NCI-H2171 (cell line): ENCODE measurements at places on chromosomes 3 and 15.

DNA sequence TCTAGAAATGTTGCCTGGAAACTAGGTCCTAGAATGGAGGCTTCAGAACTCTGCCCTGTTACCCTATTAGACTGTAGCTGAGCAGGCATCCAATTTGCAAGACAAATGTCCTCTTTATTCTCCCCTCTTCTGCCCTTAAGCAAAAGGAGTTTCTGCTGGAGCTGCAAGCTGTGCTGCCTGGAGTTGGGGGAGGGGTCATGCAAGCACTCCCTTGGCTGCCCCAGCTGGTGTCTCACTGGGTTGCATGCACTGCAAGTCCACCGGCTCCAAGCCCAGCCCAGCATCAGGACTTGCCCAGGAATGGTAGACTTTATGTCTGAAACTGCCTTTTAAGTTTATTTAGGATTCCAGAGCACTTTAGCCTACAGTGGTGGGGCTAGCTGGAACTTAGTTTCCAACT is 15.7 kb upstream of the RBP2 start:
- peak; percentile 10 for DNase-seq

GRCh38 chr15:66761726-66762595 is 59.9 kb downstream of the SMAD6 start:
- DNase-seq: no peak

GRCh38 chr15:73624530-73624929 is 8.7 kb downstream of the NPTN start:
- no peak for DNase-seq

DNA sequence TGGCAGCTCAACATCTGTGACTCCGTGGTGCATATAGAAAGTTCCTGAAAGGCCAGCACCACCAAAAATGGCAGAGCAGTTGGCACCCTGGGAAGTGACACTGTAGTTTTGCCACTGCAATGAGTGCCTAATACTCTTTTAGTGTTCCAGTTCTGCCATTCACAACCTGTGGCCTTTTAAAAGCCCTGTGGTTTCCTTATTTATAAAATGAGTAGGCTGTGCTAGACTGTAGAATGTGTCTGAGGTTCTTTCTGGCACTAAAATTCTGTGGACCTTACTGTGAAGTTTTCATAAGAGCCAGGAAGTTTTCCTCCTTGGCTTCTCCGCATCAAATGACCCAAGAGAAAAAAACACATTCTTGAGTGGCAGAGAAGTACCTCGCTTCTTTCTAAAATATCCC is 74.1 kb downstream of the MME start:
- no peak for DNase-seq

DNA sequence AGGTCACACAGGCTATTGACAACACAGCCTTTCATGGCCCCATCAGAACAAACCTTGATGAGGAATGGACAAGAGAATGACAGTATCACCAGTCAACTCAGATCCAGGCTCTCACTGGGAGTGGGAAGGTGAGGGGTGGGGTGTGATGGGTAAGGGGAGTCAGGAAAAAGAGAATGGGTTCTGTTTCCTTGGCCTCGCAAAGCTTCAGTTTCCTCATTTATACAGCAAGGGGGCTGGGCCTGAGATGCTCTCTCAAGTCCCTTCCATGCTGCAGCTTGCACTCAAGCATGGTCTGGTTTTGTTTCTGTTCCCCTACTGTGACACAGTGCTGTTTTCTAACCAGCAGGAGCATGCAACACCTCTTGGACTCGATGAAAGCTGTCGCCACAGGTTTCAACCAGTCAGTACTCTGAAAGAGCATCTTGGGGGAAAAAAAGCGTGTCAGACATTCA is 65.7 kb upstream of the IL12A start:
- DNase-seq: no peak

- DNase-seq: no peak
These were observed 28.4 kb downstream of the ZNF860 start for GRCh38 chr3:32009957-32010356.

- DNase-seq: no peak
These were observed 789.8 kb downstream of the TUSC7 start for GRCh38 chr3:117499189-117499870.

DNA sequence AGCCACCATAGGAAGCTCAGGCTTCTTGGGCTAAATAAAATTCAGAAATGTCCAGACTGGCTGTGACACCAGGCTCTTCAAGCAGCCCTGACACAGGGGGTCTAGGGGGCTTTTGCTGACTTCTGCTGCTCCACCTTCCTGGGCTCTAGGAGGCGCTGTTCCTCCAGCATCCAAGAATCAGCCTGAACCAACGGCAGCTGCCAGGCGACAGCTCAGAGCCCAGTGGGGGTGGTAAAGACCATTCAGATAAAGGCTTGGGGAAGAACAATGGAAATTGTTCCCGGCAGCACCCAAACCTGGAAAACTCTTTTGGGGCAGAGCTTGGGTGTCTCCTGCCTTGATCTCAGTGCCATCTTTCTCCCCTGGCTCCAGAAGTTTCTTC is 21.6 kb upstream of the PSTPIP1 start:
- DNase-seq: no peak

DNA sequence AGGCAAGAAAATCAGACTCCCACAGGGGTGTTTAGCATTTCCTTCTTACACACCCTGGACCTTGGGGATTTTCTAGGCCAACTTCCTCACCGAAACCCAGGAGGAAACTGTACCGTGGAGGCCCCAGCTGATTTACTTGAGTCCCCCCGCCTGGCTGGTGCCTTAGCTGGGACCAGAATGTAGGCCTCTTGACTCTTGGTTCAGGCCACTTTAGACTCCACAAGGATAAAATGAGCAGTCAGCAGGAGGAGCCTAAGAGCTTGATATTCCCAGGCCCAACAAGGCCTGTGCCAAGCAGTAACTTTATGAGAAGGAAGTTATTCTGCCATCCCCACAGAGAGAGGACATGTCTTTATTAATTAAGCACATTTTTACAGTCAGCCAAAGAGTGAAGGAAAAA is 4.6 kb upstream of the APBA2 start:
- no peak for DNase-seq

DNA sequence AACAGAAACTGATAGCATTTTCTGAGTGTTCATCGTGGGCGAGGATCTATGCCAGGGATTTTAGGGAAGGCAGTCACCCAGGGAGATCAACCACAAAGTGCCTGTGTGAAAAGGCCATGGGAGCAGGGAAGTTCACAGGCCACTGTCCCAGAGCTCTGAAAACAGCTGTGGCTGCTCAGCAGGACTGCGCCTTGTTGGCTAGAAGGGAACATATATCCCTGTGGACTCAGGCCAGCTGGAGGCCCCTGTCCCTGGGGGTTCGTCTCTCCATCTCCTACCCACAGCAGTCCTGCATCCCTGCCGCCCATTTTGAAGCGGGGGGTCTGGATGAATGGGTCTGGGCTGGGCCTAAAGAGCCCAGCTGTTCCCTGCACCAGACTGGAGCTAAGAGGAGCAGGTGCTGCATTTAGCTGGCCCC is 27.8 kb downstream of the PPCDC start:
- DNase-seq: peak; percentile 73

DNA sequence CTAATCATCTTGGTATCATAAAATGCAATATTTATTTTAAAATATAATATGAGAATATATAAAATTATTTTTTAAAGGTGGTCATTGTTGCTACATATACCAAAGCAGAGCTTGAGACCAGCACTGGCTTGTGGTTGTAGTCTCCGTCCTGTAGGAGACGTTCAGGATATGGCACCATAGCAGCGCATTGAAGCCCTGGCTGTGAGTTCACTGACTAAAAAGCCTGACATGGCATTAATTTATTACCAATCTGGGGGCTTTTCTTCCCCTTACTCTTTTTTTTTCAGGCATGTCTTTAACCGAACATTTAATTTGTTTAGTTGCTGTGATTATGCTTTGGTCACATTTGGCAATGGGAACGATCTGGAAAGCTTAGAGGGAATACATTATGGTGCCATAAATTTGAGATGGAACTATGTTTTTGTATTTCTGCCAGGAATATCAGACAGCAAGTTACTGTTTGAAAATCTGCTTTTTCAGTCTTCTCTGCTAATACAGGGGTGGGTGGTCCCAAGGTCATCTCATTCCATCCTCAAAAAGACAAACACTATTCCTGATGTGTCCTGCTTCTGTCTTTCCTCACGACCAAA is 108.5 kb downstream of the ZIC4 start:
- DNase-seq: no peak

GRCh38 chr15:81293728-81294515 is 30.0 kb downstream of the STARD5 start:
- DNase-seq: no peak

- no peak for DNase-seq
These were observed 1247.0 kb upstream of the EPHA6 start for GRCh38 chr3:95567346-95567745.

GRCh38 chr3:157865352-157866000 is 240.7 kb downstream of the SHOX2 start:
- no peak for DNase-seq

DNA sequence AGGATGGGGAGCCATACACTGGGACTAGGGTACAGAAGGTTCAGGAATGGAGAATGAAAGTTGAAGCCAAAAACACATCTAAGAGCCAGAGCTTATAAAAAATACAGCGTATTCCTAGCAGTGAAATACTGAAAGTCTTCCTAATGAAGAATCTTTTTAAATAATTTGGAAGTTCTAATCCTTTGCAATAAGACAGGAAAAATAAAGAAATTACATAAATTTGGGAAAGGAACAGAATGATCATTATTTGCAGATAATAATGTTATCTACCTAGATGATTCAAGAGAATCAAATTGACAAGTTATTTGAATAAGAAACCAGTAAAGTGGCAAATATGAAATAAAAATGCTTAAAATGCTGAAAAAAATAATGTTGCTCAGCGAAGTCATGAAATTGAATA is 32.3 kb upstream of the NR2F2 start:
- DNase-seq: no peak

GRCh38 chr3:72077473-72078259 is 292.7 kb upstream of the PROK2 start:
- no peak for DNase-seq

DNA sequence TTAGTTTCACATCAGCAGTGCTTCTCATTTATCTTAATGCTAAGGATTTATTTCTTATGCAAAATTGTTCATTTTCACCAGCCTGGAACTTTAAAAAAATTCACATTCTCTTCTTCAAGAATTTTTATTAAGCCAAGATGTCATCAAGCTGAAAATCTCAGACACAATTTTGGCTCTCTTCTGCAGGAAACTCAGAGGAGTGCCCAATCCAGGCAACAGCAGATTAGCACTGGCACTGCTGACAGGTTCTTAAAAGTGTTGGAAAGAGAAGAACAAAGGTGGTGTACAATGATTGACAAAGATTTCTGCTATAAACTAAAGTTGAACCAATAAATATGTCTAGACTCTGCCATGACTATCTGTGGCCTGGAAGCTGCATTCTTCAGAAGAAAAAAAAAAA is 479.5 kb downstream of the FHIT start:
- DNase-seq: no peak

DNA sequence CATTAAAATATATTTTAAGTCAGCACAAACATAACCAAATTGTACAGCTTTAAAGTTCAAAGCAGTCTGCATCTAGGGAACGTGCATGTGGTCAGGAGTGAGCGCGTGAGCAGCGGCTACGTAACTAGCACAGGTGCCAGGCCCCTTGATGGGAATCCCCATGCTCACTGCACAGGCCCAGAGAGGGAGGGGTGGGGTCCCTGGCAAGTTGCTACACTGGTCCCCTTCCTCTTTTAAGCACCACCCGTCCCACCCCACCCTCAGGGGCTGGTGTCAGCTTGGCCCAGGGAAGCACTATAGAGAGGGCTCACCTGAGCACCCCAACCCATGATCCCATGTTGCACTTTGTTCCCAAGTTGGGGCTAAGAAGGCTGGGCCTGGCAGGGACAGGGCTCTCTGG is 835 bp upstream of the GMPPB start:
- no peak for DNase-seq

- no peak for DNase-seq
These were observed 525.7 kb downstream of the NLGN1 start for GRCh38 chr3:173923204-173923603.

GRCh38 chr3:171093462-171093861 is 66.9 kb upstream of the SLC2A2 start:
- no peak for DNase-seq

DNA sequence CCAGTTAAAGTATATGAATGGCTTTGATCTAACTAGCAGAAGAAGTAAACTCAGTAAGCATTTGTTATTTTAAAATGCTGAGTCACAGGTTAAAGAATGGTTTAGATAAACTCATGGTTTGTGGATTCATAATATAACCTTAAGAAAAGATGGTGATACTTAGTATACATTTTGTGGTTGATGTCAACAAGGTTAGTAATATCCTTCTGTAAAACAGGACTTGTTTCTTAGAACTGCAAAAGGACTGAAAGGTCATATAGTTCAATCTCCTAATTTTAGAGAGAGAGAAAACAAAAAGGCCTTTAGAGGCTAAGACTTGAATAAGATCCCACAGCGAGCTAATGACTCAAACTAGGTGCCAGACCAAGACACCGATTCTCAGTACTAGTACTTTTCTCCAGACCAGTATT is 50.0 kb downstream of the STRIT1 start:
- DNase-seq: no peak

DNA sequence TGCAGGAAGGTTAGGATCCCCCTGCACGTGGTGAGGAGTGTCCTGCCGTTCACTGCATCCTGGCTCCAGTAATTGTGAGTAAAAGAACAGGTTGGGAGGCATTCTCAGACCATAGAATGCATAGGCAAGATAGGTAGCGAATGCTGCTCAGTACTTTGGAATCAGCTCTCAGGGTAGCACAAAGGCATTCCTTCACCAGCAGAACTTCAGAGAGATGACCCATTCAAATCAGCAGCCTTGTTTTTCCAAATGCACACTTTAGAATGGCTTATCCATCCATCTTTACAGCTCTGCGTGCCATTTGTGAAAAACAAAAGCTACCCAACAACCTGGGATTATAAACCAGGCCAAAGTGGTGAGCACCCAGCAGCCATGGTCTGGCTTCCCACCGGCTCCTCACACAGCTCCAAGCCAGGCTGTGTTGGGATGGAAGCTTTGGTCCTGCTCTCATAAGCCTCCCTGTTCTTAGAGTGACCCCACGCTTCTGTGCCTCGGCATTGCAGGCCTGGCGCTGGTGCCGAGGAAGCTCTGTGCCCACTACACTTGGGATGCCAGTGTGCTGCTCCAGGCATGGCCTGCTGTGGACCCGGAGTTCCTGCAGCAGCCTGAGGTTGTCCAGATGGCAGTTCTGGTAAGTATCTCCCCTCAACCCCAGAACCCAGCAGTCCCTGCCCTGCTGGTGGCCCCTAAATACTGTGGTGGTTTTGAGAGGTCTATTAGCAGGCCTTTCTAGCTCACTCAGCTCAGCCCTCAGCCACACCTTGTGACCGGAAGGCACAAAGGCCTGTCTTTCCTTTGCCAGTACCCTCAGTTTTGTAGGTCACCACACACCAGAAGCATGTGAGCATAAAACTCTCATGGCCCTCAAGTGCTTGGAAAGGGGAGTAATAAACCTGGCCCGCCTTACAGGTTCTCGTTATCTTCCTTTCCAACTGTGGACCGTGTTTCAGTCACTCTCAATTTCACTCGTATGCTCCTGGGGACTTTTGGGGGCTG is 52.9 kb upstream of the LIMD1 start:
- no peak for DNase-seq
